AG08396 (cell line): ENCODE measurements at places on chromosomes 2 and 18.

- no peak for DNase-seq
Measured at GRCh38 chr18:79260510-79260909, 135.2 kb upstream of the NFATC1 start.

DNA sequence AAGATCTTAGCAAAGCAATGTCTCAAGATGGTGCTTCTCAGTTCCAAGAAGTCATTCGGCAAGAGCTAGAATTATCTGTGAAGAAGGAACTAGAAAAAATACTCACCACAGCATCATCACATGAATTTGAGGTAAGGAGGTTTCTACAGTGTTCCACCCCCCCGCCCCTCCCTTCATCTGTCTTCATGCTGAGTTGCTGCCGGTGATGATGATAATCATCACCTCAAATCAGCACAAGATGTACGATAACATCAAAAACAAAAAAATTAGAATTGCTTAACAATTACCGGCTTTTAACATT lies 14.6 kb downstream of the UGP2 start:
- no peak for DNase-seq

GRCh38 chr18:77857678-77858655 lies 608.3 kb downstream of the GALR1 start:
- no peak for DNase-seq

DNA sequence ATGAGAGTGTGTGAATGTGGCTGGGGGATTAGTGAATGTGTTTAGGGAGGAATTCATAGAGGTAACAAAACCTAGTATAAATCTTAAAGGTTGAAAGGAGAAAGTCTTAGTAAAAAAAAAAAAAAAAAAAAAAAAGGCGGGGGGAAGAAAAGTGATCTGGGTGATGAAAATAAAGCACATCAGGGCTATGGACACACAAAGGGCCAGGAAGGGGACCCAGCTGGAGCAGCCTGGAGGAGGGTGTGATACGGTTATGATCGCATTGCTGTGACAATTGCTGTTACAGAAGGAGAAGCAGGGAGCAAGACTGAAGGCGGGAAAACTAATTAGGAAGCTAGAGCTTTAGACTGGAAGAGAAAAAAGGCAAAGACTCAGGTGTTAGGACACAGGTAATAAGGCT lies 85.4 kb downstream of the DLGAP1 start:
- DNase-seq = no peak

DNA sequence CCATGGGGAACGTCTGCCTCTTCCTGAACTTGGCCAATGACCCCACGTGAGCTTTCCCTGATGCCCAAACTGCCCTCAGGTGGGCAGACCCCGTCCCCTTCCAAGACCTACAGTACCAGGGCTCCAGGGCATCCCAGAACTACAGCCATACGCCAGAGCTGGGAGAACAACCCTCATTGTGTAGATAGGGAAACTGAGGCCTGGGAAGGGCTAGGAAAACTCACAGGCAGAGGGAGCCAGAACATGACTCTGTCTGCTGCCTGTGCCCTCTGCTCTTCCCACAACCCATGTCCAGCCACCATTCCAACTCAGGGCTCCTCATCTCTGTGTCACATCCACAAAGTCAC lies 16.8 kb upstream of the ANKRD53 start:
- DNase-seq = no peak

DNA sequence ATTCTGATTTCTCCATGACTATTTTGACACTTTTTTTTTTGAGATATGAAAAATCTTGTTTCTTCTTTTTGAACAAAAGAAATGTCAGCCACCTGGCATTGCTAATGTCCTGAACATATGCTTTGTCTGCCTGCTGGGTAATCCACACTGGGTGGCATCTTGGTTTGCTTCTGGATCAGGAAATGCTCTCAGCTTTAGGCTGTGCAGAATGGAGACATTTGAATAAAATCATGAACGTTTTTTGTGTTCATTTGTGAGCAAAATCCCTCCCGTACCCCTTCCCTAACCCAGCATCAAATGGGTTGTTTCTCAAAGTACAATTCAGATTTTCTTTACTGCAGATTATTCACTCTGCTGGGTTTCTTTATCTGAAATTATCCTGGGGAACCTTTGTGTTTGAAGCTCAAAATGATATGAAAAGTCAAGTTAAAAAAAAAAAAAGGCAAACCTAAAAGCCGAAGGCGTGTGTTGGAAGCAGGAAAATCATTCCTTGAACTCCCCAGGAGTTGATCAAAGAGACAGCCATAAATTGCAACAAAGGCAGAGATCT lies 53.4 kb upstream of the KLF7 start:
- no peak for DNase-seq

DNA sequence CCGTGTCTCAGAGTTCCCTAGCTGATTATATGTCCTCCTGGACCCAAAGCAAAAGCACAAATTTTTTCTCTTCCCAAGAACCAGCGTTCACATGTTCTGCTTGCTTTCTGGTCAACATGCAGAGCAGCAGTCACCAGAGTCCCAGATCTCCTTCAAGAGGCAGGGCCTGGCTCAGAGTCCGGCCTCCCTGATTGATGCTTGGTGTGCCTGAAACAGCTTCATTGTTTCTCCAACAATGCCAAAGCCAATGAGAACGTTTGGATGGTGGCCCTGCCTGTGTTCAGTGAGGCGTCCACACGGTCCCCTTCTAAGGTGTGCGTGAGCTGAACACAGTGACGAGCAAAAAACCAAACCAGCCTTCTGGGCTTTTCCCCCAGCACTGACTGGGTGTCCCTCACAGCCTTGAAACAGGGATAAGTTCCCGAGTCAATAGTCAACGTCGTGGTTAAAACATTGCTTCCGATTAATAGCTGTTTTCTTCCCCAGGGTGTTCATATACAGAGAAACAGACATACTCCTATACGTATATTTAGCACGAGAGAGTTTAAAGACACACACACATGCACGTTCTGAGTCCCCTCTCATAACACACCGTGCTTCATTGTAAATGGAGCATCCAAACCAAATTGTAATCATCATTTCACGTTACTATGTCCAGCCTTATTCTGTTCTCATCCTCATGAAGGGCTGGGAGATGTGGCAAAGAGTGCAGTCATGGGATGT lies 19.3 kb upstream of the POU3F3 start:
- no peak for DNase-seq

GRCh38 chr2:109410039-109410815 lies 203.5 kb downstream of the SEPTIN10 start:
- DNase-seq = peak; percentile 35

DNA sequence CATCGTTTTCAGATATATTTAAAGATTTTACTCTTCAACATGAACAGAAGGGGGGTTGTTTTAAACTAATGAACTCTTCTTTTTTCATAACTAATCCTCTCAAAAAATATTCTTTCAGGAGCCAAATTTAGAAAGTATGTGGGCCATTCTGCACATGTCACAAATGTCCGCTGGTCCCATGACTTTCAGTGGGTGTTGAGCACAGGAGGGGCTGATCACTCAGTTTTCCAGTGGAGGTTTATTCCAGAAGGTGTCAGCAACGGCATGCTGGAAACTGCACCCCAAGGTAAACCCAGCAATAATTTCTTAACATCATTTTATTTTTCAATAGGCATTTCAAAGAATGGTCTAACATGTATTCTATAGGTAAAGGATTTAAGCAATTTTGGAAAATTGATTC lies 136.0 kb downstream of the EML6 start:
- no peak for DNase-seq

DNA sequence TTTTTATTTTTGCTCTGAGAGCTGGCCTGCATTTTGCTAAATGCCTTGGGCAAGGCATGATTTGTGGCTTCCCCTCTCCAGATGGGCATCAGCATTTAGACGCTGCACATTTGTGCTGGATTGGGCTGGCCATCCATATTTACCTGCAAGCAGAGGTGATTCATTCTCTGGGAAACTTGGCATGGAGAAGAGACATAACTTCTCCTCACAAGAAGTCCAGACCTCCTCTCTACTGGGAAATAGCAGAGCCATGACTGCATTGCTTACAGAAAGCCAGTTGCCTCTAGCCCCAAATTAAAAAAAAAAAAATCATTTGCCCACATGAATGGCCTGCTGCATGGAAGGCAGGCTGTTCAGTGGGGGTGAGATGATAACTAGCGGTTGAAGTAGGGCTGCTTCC lies 120.1 kb downstream of the ACTR3 start:
- no peak for DNase-seq

DNA sequence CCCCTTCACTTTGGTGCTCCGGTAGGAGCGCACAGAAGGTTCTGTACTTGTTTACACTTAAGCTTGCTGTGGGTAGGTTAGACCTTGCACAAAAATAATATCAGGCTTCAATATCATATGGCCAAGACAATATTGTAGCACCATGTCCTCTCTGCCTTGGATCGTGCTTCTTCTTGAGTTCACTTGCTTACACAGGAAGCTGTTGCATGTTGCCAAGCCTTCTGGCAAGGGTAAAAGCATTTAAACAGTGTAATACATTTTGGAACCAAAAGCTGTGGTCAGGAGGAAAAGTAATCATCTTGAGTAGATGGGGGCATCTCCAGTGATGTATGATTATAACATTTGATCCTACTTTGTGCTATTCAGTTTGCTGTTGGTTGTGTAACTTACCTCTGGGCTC lies 197.5 kb downstream of the LTBP1 start:
- DNase-seq = no peak

DNA sequence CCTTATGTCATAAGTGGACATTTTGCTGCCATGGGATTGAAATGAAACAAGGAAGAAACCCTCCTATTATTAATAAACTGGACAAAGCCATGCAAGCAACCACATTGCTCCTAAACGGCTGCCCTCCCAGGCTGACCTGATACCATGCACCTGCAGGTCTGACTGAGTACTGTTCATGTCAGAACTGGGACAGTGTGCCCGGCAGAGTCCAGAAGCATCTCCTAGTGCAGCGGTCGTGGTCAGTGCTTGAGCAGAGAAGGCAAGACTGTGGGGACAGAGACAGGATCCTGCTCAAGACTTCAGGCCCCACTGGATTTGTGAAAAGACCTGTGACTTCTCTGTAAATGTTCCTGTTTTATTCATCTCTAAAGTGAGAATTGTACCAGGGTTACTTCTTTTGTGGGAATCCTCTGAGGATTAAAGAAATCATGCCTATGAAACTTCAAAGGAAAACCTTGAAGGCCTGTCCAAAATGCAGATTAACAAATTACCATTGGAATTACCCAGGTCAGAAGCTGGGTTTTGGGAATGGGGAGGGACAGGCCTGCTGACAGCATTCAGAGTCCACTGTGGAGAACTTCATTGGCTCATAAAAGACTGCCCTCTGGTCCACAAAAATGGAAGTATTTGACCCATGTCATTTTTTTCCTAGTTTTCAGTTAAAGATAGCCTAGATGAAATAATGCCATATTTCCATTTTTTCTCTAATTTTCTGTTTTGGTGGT lies 13.9 kb downstream of the RNF144A start:
- DNase-seq = no peak

- no peak for DNase-seq
Measured at GRCh38 chr2:201888426-201888800, 82.1 kb downstream of the CDK15 start.

DNA sequence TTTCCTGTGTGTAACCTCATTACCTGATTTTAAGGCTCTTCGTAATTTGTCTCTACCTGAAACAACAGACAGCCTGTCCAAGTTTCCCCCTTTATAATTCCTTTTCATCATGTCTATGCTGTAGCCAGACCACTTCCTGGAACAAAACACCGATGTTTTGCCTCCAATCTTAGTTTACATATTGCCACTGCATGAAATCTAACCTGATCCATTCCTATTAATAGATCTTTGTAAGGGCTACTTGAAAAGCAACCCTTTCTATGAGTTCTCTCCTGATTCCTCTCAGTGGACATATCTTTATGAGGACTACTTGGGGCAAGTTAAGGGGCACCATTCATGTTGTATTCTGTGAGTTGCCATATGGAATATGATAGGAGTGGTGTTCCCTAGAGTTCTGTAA lies 30.9 kb downstream of the ZNF638 start:
- DNase-seq = no peak

DNA sequence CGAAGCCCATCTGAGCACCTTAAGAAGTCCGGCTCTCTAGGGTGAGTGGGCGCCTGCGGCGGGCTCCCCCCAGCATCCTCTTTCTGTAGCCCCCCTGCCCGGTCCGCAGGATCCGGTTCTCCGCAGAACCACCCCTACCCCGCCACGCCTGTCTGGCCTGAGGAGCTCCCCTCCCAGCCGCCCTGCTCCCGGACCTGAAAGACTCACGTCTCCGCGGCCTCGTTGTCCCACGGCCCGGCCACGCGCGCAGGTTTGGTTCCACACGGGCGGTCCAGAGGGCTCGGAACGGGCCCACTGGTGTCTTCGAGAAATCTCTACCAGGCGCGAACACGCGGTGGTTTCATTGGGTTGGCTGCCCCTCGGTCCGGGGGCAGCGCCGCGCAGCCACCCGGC lies 237 bp downstream of the SLC39A6 start:
- DNase-seq = no peak

DNA sequence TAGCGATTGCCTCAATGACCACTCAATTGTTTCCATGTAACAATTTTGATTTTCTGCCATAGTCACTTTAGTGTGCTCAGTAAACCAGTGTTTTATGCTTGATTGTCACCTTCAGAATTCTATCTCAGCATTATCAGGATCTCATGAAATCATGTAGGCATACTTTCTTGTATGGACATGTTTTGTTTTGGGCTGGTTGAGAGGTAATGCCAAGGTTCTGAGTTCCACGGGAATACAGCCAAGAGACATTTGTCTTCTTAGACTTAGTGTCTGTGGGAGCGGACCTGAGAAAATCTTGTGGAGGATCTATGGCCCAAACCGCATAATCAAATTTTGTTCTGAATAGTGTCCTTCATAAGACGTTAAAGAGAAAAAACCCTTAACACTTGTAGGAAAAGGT lies 10.2 kb downstream of the MSTN start:
- no peak for DNase-seq

DNA sequence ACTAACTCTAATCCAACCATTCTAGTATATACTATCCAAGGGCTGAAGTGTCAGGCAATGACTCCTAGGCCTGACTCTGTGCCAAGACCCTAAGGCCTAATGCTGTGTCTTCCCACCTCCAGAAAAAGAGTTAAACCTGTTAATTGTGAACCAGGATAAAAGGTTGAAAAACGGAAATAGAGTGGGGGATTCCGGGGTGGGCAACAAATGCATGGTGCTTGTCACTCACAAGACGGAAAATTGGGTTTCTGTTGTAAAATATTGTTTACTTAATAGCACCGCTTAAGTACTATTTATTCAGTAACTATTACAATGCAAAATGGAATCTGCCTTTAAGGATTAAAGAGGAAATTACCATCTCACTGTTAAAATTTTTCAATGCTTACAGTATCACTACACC lies 3.2 kb downstream of the STK17B start:
- no peak for DNase-seq

GRCh38 chr2:231521443-231521842 lies 8.8 kb downstream of the NMUR1 start:
- DNase-seq = no peak

DNA sequence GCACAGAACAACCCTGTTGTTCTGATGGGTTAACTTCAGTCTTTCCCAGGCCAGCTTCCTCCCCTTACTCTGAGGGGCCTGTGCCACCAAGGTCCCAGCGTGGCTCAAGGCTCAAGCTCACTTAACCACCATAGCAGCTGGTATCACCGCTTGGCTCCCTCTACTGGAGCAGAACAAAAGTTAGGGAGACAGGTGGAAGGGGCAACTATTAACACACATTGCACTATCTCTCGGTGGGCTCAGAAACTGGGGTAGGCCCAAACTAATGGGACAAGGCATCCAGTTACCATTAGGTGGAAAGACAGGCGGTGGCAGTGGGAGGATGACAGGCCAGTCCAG lies 88.7 kb upstream of the ATL2 start:
- no peak for DNase-seq
